ENCODE measurements at places on chromosomes 4 and X.

DNA sequence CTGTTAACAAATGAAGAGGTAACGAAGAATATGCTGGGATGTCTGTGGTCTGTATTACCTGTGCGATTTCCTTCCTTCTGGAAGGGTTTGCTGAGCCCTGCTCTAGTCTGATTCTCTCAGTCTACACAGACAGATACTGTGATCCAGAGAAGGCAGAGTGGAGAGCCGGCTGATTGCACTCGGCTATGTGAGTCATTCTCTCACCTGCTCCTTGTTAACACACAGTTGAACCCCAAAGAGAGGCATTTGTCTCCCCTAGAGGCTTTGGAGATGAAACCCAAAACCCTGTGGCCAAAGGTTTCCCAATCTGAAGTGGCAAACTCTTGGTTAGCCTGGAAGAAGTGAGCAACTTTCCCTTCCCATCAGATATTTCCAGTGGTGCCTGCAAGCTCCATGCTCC lies 78.1 kb upstream of the GPC4 start:
- DNase-seq = no peak

GRCh38 chr4:163063891-163064290 lies 102.8 kb downstream of the NAF1 start:
- DNase-seq = no peak

GRCh38 chr4:36353998-36354397 lies 72.6 kb downstream of the DTHD1 start:
- DNase-seq = no peak

GRCh38 chrX:112279940-112280339 lies 197.4 kb upstream of the TRPC5 start:
- DNase-seq = no peak

- DNase-seq = no peak
These were observed 3.6 kb upstream of the FATE1 start for GRCh38 chrX:151712253-151712652.

GRCh38 chr4:7805533-7806337 lies 133.9 kb downstream of the AFAP1 start:
- peak; percentile 7 for DNase-seq

DNA sequence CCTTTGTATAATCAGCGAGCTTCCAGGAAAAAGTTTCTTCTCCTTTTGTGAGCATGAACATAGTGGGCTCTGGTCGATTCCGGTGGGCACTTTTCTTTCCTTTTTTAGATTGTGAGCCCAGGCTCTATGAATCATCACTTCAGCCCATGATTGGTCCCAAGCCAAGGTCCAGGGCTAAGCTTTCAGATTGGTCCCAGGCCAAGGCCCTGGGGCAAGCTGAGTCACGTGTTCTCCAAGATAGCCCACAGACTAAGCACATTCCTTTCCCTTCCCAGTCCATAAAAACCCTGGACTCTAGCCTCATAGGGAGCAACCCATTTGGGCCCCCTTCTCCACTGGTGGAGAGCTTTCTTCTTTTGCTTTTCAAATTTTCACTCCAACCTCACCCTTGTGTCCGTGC lies 430.5 kb downstream of the NAP1L3 start:
- no peak for DNase-seq

- no peak for DNase-seq
These were observed 28.5 kb downstream of the TBCK start for GRCh38 chr4:106287353-106287969.

DNA sequence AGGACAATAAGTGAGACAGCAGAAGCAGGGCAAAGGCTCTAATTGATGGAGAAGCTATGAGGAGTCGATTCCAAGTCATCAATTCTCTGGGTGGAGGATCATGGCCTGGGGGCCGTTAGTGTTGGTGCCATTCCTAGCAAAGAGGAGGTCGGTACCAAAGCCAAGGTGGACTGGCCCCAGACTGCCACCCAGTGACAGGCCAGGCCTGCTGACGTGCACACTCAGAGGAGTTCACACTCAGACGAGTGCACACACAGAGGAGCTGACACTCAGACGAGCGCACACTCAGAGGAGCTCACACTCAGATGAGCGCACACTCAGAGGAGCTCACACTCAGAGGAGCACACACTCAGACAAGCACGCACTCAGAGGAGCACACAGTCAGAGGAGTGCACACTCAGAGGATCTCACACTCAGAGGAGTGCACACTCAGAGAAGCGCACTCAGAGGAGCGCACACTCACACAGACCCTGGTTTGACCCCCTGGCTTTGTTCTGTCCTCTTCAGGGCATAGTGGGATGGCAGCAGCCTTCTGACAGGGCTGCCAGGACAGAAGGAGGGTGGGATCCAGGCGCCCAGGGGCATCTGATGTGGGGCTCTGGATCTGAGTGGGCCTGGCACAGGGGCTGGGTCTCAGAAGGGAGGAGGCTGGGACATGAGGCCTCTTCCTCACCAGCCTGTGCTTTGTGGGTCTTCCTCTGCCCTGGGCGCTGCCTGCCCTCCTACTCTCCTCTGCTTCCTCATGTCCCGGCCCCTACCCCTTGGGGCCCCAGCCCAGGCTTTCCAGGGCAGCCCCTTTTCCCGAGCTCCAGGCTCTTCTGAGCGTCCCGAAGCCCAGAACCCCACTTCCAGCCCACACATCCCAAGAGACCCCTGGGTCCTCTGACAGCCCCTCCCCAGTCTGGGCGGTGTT lies 41.7 kb upstream of the NKX1-1 start:
- no peak for DNase-seq

DNA sequence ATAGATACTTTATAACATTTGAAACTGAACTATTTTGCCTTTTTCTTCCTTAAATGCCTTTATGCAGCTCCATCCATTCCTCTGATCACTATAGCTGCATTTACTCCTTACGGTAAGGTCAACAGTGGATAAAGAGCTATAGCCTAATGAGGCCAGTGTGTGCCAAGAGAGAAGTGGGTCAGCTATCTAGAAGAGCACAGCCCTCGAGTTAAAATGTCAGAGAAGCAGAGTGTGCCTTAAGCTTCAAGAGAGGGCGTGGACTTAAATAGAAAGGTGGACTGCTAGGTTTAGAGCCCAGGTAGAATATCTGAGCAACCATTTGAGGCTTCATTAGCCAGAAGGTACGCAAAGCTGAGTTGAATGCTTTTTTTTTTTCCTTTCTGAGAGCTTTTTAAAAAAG lies 347.4 kb downstream of the BMPR1B start:
- DNase-seq = no peak

Measured in NCI-H345 (cell line).